ENCODE measurements at places on chromosomes 7 and 10.

DNA sequence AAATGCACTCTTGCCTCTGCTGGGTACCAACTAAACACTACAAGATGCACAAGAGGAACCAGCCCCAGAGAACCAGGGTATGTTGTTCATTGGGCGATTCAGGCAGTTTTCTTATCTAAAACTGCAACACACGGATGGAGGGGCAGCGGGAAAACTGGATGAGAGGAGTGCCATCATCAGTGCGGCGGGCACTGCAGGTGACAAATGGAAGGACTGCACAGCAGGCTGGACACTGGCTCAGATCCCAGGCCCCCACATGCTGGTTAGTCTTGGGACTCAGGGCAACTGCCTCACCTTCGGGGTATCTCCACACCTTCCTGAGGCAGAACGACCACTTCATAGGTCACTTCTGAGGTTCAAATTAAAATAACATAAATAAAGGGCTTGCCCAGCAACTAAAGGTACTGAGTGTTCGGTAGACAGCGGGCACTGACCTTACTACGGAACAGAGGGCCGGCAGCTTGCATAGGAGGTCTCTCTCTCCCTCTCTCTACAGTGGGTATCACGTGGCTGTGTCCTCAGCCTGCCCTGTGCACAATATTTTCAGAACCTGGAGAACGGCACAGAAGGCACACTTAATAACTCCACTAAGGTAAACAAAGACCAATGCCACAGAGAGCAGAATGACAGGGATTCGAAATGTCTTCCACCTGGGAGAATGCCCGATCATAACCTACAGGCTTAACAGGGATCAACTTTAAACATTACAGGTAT lies 72.1 kb downstream of the GRB10 start:
- DNase-seq: no peak

- DNase-seq: no peak
Measured at GRCh38 chr7:81811956-81812865, 42.4 kb upstream of the HGF start.

- DNase-seq: no peak
Measured at GRCh38 chr10:21329995-21330627, 195.4 kb downstream of the SKIDA1 start.

- DNase-seq: no peak
Measured at GRCh38 chr7:7761974-7762779, 43.8 kb upstream of the RPA3 start.

GRCh38 chr7:2971914-2972834 lies 71.5 kb downstream of the CARD11 start:
- no peak for DNase-seq

GRCh38 chr10:3009341-3009740 lies 58.0 kb upstream of the PFKP start:
- no peak for DNase-seq

DNA sequence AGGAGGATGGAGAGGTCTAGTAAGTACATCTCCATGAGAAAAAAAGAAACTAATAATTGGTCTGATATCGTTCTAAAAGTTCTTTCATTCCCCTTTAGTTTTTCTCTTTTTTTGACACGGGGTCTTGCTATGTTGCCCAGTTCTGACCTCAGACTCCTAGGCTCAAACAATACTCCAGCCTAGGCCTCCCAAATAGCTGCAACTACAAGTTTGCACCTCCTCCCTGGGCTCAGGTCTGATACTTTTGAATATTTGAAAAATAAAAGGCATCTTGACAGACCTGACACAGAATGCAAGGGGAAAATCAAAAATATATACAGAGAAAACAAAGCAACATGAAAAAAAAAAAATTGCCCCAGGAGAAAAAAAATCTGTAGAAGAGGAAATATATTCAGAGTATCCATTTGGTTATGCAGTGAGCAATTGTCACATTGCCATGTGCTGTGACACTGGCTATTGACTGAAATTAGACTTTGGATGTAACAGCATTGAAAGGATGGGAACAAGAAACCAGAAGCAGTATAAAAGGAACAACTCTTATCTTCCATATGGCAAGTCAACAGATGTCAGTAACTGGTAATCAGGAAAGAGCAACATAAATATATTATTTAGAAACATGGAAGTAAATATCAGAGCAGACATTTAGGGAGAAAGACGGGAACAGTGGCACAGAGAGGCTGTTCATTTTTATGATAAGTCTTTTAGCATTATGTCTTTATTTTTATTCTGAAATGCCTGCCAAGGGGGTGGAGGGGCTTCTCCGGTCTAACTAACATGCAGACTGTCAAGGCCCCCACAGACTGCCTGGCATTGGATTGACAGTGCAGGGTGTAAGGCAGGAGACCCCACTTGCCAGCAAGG lies 408.4 kb downstream of the PARD3 start:
- no peak for DNase-seq

DNA sequence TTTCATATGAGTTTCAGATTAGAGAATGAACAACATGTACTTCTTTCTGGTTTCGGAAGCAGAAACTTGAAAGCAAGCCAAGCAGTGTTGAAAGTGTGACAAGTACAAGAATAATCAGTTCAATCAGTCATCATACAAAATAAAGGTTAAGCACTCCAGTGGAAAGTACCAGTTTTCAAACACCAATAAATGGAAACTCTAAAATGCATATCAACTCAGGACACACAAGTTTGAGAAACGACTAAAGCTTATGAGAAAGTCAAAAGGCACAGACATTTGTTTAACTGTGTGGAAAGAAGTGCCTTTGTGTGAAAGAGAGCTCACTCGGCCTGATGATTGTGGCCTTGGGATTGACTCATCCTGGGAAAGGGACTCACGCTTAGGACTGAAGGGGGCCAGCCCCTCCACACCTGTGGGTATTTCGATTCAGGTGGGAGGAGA lies 60.6 kb upstream of the AKR1C1 start:
- DNase-seq: no peak

- no peak for DNase-seq
Measured at GRCh38 chr10:18367840-18368239, 227.6 kb downstream of the CACNB2 start.

- DNase-seq: no peak
Measured at GRCh38 chr10:36331121-36331520, 689.0 kb upstream of the FZD8 start.

GRCh38 chr10:117417196-117417595 lies 42.0 kb upstream of the PDZD8 start:
- DNase-seq: no peak

DNA sequence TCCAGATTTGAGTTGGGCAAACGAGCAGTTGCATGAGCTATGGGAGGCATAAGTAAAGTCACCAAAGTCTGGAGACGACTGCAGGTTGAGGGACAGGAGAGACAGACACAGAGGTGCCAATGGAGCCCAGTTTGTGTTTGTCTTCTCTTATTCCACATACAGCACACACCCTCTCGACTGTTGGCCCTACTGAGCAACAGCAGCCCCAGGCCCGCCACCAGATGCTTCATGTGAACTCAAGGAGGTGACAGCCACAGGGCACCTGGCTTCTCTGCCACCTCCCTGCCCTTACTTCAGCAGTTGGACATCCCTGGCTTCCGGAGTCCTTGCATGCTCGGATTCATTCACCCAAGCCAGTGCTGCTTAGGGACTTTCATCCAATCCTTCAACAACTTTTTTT lies 6.5 kb upstream of the ATOH7 start:
- DNase-seq: no peak

DNA sequence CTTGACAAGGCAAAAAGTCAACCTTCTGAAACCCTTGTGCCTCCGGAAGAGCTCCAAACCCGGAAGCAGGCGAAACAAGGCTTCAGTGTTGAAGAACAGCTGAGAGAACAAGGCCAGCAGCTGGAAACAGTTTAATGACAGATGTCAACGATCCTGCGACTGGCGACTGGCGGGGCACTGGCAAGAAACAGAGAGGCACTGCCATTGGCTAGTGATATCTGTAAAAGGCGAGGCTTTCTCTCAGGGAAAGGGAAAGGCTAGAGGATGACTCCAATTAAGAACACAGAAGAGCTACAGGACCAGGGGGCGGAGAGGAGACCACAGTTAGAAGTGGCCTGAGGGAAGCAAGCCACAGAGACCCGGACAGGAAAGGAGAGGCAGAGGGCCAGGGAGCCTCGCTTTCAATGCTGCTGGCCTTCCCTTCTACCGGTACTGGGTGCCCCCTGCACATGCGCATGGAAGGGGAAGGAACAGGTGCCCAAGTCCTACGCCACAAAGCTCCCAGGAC lies 19.4 kb downstream of the ITGB1 start:
- DNase-seq: no peak

DNA sequence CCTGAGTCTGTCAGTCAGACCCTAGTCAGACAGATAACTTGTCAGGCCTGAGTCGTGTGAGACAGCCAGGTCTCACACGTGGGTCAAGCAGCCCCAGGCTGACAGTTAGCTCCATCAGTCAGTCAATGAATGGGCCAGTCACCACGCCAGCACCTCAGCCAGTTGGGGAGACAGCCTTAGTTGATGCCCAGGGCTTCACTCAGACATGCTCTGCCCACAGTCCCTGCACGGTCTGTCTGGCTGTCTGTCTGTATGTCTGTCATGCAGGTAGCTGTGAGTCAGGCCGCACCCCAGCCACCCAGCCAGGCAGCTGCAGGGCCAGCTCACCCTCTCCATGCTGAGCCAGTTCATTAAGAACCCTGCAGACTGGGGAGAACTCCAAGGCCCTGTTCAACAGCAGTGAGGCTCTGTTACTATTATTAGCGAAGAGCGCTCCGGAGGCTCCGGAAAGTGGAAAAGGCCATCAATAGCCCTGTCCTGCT lies 141.1 kb upstream of the PCBD1 start:
- DNase-seq: no peak

Measured in NT2/D1 (cell line).